ENCODE measurements at places on chromosomes 13 and 19. TPM values are rescaled to one million over a fixed set of nuclear protein-coding genes. Genes with fewer than 3 reads are reported as not detected.

The TINCR gene
- 0.27 TPM for total RNA-seq

The NCR1 gene
- total RNA-seq: not detected

DNA sequence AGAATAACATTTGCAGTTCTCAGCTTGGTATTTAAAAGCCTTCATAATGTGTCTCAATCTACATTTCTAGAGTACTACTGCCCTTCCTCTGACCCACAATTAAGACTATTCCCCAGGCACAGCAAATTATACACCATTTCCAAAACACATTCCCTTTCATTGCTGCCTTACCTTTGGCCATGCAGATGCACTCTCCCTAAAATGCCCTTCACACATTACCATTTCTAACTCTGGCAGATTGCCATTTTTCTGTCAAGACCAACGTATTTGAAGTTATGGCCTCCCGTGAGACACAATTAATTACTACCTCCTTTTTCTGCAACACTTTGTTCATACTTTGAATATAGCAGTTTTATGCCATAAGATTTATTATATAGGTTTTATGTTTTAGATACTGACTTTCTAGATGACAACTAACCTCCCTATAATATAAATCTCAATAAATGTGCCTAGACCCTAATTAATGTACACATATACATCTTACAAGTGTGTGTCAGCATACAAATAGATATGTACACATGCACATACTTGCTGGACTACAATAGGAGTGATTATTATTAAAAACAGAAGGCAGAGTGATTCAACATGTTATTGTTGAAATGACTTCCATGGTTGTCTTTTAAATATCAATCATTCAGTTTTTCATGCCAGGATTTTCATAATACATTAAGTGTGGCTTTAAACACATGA is 2902.5 kb downstream of the PCDH9 start:
- no peak for DNase-seq

DNA sequence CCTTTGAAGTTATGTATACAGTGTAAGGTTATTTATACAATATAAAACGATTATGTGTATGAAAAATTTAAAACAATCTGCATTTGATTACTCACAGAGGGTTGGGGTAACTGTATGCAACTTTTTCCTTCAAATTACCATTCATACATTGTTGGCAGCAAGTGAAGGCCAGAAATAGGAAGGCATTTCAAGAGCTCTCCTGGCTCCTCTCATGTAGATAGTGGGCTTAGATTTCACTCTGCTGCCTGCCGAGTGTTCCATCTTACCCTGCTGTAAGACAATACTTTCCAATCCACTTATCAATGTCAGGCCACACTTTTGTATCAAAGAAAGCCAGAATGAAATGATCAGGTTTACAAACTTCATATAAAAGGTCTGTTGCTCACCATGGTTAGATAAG is 245.2 kb downstream of the DNAJC15 start:
- DNase-seq: no peak

DNA sequence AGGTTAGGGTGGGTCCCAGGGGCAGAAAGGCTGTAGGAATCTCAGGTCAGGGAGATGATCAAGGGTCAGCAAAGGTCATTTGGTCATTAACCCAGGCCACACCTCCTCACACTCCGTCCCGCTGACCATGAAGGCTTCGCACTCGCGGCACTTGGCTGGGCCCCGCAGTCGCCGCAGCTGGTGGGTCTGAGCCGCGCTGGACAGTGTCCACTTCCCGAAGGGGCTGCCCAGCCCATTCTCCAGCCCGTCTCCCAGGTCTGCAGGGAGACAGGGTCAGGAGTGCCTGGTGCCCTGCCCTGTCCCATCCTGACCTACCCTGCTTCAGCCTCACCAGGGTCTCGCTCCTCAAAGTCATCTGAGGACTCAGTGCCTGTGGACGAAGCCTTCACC is 7.3 kb upstream of the LPAR2 start:
- DNase-seq: no peak

- no peak for DNase-seq
Observed at GRCh38 chr13:83980331-83980730, 98.1 kb upstream of the SLITRK1 start.

- no peak for DNase-seq
Observed at GRCh38 chr13:66567899-66568612, 662.1 kb downstream of the PCDH9 start.

Data from activated CD4-positive, alpha-beta T cell treated with anti-CD3 and anti-CD28 coated beads for 36 hours (primary cell).